ENCODE measurements at places on chromosomes 4 and X.

DNA sequence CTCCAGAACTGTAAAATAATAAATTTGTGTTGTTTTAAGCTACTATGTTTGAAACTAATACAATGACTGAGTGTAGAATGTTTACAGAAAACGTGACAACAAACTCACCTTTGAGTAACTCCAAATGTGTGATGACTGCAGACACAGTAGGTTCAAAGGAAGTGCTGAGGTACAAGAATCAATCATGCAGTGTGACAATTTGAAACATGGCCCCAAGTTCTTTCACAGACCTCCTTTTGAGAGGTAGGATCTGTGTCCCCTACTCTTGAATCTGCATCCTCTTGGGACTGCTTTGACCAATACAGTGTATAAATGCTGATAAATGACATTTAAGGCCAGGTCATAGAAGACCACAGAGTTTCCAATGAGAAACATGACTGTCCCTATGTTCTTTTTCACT is 667.7 kb upstream of the DIPK2B start:
- DNase-seq, result no peak

DNA sequence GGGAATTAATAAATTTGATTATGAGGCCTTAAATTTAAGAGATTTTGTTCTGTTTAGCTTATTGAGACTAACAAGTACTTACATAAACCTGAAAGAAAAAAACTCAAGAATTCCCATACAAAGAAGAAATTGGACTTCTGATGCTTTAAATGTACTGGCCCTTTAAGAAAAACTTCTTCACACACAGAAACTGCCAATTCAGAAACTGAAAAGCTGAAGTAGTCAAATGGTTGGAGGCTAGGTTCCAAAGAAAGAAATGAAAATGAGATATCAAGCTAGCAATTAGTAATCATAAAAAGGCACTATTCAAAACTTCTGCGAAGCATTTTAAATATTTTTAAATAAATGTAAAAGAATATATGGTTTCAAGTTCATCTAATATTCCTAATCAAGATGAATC is 151.3 kb downstream of the THOC2 start:
- no peak for DNase-seq

GRCh38 chrX:150334100-150334499 is 29.0 kb upstream of the MAMLD1 start:
- no peak for DNase-seq

DNA sequence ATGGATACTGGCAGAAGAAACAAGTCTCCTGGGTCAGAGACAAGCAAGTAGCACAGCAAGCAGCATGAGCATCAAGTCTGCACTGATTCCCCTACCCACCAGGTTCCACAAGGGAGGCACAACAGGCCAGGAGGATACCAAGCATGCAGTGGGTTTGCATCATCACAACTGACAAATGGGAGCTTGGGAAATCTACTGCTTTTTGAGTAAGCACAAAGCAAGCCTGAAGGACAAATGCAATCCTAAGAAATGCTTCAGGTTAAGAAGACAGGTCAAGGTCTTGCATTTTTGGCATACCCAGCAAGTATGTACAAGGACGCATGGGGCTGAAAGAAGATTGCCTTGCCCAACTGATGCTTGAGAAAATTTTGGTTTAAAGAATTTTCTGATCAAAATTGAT is 279.6 kb downstream of the PDGFC start:
- no peak for DNase-seq

DNA sequence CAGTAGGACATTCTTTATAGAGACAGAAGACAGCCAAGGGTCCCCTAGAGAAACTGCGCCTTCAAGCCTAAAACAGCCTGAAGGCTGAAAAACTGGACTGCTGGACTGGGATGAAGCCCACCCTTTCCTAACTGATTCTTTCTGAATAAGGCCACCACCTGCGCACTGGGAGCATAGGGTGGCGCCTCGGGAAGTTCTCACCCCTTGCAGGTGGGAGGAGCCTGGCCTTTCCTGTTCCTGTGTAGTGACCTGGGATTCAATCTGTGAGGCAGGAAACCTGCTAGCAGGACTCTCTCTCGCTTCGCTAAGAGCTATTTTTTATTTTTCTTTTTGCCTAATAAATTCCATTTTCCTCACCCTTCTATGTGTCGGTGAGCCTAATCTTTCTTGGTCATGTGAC is 61.8 kb upstream of the KLHL13 start:
- DNase-seq, result no peak

- DNase-seq, result no peak
Observed at GRCh38 chrX:100685284-100685996, 41.4 kb downstream of the SRPX2 start.

- no peak for DNase-seq
Observed at GRCh38 chr4:16722416-16722815, 176.0 kb downstream of the LDB2 start.

- DNase-seq, result no peak
Observed at GRCh38 chr4:54687887-54688841, 30.4 kb downstream of the KIT start.

GRCh38 chr4:52244848-52245247 is 193.7 kb downstream of the SPATA18 start:
- no peak for DNase-seq

- no peak for DNase-seq
Observed at GRCh38 chr4:38151873-38152272, 191.7 kb downstream of the PTTG2 start.

- no peak for DNase-seq
Observed at GRCh38 chr4:139611391-139611790, 54.2 kb upstream of the MGST2 start.

DNA sequence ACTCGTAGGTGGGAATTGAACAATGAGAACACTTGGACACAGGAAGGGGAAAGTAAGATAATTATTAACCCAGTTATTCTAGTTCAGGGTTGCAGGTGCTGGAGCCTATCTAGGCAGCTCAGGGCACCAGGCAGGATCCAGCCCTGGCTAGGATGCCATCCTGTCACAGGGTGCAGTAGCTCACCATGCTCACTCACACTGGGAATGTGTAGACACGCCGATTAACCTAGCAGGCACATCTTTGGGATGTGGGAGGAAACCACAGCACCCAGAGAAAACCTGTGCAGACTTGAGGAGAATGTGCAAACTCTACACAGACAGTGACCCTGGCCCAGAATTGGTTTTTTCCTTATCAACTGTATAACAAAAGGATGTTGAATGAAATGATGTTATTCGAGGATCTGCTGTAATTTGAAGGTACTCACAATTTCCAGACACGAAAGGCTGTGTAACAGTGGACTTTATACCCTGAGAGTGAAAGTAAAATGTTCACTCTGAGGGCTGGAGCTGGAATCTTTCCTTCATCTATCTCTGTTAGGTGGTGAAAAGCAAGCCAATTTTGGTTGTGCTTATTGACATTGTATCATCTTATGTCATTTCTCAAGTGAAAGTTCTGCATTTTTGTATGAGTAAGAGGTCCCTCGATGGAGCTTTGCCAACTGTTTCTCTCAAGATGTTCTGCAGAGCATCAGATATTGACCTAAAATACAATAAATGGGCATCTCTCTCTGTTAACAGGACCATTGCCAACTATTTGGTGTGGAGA is 78.8 kb downstream of the PHEX start:
- DNase-seq, result no peak

- DNase-seq, result no peak
Observed at GRCh38 chr4:22999419-22999818, 306.7 kb downstream of the GBA3 start.

- no peak for DNase-seq
Observed at GRCh38 chr4:6405397-6405706, 67.1 kb downstream of the PPP2R2C start.

DNA sequence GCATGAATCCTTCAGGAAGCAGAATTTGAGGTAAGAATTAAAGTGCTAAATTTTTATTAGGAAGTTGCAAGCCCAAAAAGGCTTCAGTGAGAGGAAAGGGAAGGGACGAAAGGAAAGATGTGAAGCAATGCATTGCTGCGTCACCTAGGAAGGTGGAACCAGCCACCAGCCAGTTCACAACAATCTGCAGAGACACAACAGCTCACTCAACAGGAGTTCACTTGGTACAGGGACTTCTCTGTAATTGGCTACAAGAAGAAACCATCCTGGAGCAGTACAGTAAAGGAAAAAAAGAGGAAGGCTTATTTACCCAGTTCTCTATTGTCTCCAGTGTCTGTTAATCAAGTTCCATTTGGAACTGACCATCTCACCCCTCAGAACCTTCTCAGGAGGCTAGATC is 157.6 kb downstream of the HNRNPD start:
- DNase-seq, result no peak

DNA sequence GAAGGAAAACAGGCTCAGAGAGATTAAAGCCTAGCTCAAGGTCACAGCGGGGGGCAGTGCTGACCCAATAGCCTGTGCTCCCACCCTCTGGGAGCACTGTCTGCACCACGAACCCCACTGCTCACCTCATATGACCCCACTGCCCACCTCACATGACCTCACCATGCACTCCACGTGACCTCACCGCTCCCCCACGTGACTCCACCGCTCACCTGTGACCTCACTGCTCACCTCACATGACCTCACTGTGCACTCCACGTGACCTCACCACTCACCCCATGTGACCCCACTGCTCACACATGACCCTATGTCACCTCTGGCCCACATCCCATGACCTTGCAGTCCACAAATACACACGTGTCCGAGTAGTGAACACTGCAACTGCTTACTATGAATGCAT is 55.4 kb downstream of the ACOX3 start:
- DNase-seq, result no peak

DNA sequence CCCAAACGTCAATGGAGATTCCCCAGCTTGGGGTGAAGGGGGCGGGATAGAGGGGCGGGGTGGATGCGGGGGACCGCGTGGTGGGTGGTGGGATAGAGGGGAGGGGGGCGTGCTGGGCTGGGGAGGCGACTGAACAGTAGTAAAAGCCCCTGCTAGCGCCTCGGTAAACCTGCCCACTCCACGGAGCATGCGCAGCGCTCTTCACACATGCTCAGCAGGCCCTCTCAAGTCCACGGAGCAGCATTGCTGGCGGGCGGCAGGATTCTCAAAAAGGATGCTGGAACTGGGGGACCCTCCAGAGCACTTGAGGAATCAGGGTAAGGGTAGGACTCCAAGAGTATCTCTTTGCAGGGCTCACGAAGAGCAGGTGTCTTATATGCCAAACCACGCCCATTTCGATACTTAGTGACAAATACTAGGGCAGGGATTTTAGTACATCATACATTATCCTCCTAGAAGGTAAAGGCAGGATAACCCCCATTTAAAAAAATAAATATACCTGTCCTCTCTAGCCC is 378 bp upstream of the RPS6KA6 start:
- no peak for DNase-seq

DNA sequence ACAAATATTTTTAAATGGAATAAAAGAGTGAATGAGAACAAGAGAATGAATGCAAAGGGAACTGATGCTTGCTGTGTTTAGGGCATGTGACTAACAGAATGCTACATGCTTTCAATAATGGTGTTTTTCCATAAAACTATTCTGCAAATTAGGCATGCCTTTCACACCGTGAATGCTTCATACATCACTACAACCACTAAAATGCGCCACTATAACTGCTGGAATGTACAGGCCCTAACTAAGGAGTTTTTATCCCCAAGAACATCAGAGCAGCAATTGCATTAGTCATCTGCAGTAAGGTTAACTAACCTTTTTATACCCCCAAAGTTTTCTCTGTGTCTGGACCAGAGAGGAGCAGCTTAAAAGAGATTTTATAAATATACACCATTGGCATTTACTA is 190.4 kb downstream of the ARAP2 start:
- no peak for DNase-seq

- DNase-seq, result no peak
Observed at GRCh38 chrX:30967516-30967915, 78.5 kb upstream of the TAB3 start.

GRCh38 chr4:96916711-96917110 is 1076.8 kb downstream of the PDHA2 start:
- no peak for DNase-seq

GRCh38 chrX:3348191-3348590 is 1.7 kb upstream of the MXRA5 start:
- DNase-seq, result no peak

GRCh38 chr4:153593161-153593560 is 90.9 kb upstream of the TLR2 start:
- no peak for DNase-seq

DNA sequence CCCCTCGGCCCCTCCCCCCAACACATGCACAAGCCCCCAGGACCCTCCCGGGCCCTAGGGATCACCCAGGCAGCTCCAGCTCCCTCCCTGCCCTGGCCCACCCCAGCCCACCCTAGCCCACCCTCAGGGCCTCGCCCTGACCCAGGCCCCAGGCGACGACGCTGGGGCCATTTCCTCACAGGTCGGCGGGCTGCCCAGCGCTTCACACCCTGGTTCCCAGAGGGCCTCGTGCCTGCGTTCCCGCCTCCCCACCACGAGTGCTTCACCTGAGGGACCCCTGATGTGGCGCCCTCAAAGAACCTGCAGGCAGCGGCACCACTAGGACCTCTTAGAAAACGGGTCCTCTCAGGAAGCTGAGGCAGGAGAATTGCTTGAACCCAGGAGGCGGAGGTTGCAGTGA is 341 bp downstream of the FAM9B start:
- DNase-seq, result no peak

GRCh38 chr4:6658597-6659075 is 18.2 kb downstream of the MRFAP1 start:
- peak; percentile 46 for DNase-seq

DNA sequence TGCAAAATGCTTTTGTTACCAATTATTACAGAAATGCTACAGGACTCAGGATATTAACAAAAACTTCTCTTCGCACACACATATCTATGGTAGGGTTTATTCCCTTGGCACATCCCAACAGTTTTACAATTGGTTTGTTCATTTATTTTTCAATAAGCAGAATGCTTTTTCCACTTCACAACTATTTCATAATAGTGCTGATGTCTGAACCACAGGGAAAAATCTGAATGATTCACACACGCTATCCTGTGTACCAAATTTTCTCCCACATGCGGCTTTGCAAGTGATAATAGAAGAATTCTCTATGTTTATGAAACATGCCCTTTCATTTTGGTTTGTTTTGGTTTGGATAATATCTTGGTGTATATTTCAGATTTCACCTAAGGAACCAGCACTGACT is 725.7 kb upstream of the TENM3 start:
- no peak for DNase-seq

DNA sequence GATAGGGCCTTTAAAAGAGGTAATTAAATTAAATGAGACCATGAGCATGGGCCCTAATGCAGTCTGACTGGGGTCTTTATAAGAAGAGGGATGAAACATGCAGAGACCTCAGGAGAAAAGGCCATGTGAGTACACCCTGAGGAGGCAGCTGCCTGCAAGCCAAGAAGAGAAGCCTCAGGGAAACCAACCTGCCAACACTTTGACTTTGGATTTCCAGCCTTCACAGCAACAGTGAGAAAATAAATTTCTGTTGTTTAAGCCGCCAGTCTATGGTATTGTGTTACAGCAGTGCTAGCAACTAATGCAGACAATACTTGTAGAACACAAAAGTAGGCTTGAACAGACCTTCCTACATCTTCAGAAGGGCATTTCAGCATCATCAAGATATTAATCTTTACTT is 52.3 kb downstream of the SMAD1 start:
- DNase-seq, result no peak

DNA sequence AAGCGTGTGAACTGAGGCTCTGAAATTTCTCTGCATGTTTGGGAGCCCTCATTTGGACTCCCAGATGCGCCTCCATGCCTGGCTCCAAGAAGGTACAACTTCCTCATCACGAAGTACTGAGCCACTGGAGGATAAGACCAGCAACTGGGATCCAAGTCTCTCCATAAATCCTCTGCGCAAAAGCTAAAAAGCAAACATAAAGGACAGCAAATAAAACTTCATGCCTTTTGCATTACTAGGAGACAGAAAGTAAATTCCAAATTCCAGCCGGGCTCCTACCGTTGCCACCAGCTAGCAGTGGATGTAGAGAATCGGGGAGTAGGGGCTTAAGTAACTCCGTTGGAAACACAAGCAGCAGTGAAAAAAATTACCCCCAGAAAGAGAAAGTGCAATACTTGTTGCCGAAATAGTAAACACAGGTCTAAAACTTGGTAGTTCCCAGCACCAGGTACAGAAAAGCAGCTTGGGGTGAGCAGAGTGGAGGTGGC is 477.1 kb upstream of the TENM3 start:
- DNase-seq, result no peak
